NCI-H187 treated with DMSO at 0.1 percent for 48 hours (cell line): ENCODE measurements at places on chromosomes 1 and 21.

- no peak for DNase-seq
These were observed 4.8 kb upstream of the PTCH2 start for GRCh38 chr1:44847845-44848244.

GRCh38 chr1:52142220-52143183 is 613 bp downstream of the ZFYVE9 start:
- no peak for DNase-seq

DNA sequence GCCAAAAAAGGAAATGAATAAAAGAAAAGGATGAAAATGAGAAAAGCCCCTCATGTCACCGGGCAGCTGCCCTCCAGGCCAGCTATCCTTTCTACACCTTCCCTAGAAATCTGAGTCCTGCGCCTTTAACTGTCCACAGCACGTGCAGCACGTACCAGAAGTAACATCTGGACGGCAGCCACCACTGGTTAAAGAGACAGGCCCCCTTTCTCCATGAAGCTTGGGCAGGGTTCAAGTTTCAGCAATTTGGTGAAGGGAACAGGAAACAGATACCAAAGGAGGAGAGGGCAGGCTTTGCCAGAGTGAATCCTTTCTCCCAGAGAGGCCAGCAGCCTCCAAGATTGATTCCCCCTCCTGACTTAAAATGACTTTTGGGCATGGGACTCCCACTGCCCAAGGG is 3.6 kb upstream of the KIAA2013 start:
- no peak for DNase-seq

- DNase-seq = no peak
These were observed 6.4 kb downstream of the HUNK start for GRCh38 chr21:31879241-31879650.

GRCh38 chr1:55073187-55073916 is 34.0 kb downstream of the PCSK9 start:
- peak; percentile 86 for DNase-seq

- no peak for DNase-seq
These were observed 11.9 kb downstream of the PKNOX1 start for GRCh38 chr21:42986125-42986783.

DNA sequence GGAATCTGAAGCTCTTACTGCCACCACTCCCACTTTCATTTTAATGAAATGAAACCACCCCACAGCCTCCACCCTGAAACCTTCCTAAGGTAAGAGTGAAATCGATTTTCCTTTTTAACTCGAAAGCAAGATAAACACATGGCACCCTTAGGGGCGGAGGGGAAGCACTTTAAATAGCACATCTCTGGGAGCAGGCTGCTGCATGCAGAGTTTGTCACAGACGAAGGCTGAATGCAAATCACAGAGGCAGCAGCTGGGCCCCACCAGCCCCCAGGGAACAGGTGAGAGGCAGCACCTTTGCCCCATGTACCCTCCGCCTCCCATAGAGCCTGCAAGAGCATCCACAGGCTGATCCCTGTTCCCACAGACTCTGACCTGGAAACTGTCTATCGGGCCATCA is 60.0 kb upstream of the GRIK3 start:
- DNase-seq = no peak

- DNase-seq = no peak
These were observed 11.3 kb downstream of the EFHD2 start for GRCh38 chr1:15420853-15421465.

DNA sequence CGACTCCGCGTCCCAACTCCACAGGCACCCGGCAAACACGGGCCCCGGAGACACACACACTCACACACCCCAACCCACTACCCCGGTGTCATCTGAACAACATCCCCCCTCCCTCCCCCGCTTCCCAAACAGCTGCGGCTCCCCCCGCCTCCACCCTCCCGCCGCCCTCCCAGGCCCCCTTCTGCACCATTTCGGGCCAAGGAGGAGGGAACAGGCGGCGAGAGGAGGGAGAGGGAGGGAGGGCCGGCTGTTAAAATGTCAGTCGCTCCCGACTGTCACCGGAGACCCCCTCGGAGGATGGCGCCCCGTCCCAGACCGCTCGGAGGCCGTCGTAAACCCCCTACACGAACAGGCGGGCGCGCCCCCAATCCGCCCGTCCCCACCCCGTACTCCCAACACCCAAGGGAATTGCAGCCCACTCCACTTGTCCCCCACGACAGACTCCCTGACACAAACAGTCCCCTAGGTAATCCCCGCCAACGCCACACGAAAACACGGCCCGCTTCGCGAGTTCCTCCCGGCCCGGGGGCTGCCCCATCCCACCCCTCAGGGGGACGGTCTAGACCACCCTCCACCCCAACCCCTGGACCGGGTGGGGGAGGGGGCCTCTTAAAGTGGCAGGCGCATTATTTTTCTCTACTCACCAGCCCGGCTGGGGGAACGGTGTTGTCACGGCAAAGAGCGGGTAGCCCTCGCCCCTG is 583 bp downstream of the MEF2D start:
- DNase-seq = no peak

DNA sequence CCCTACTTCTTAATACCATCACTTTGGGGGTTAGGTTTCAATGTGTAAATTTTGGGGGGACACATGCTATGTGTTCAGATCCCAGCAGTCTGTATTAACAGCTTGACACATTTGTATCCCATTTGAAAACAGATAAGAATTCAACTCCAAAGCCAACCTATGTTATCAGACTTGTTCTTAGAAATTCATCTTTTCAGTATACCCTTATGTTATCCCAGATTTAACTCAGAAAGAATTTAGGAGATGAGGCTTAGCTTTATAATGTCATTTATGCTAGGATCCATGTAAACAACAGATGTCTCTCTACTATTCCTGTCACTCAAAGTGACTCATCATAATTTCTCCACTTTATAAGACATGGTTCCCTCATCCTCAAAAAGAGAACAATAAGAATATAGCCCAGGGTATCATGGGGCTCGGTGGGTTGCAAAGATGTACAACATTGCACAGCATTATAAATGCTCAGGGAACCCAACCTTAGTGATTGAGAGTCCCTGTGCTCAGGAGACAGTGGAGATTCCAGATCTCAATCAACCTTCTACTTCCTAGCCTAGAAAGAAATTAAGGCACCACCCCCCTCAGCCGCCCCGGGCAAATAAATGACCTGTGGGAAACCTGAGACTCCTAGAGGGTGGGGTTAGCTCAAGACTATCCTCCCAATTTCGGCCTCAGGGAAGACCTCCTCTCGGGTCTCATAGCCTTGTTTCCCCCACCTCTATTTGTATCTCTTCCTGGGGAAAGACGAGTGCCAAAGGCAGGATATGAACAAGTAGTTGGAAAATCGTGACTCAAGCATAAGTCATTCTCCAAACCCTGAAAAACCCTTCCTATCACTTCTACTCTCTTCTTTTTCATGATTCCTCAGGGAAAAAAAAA is 265.1 kb upstream of the CAMK1G start:
- no peak for DNase-seq

- no peak for DNase-seq
These were observed 26.7 kb downstream of the DMAP1 start for GRCh38 chr1:44239961-44240371.

GRCh38 chr1:33966346-33967141 is 102.7 kb downstream of the HMGB4 start:
- peak; percentile 14 for DNase-seq

DNA sequence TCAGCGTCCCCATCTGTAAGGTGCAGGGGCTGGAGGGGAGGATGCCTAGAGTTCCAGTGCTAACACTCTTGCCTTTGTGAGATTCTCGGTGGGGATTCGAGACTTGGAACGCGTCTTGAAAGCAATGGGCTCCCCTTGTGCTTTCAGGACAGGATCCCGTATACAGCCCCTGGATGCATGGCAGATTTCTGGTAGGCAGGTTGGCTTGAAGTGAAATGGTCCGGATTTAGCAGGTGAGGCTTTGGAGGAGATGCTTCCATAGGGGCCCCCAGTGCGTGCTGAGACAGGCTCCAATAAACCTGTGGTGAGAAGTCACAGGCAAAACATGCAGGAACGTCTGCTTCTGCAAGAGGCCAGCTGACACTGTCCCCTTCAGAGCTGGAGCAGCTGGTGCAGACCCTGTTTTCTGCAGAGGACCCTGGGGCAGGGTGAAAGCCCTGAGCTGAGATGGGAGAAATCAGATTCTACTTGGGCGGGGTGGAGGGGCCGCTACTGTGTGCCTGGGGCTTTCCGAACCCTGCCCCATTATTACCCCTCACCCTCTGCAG is 270.4 kb downstream of the PTPRU start:
- no peak for DNase-seq

DNA sequence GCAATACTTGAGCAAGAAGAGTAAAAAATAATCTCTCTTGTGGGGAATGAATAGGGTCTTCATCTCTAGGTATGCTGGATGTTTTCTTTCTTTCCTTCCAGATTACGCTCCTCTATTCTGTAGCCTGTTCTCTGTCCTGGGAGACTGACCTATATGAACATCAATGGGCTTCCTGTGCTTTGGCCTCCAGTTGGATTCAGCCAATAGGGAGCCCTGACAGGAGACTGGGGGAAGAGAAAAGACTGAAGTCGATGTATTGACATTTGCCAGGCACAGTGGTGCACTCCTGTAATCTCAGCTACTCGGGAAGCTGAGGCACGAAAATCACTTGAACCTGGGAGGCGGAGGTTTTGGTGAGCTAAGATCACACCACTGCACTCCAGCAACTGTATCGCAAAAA is 17.6 kb downstream of the SEMA6C start:
- no peak for DNase-seq

DNA sequence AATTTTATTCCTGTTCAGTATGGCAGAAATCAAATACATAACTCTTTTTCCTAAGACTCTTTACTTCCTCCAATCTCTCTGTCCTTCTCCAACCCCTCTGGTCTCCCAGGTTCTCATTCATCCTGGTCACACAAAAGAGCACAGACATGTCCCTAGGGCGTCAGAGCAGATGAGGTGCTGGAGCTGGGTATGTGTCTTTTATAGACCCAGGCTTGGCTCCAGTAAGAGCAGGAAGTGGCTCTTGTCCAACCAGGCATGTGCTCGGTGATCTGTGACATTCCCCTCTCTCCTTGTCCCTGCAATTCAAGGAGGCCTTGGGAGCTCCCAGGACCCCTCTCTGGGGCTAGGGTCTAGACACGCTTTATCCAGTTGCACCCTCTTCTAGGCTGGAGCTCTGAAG is 18.0 kb upstream of the LCE2D start:
- no peak for DNase-seq

DNA sequence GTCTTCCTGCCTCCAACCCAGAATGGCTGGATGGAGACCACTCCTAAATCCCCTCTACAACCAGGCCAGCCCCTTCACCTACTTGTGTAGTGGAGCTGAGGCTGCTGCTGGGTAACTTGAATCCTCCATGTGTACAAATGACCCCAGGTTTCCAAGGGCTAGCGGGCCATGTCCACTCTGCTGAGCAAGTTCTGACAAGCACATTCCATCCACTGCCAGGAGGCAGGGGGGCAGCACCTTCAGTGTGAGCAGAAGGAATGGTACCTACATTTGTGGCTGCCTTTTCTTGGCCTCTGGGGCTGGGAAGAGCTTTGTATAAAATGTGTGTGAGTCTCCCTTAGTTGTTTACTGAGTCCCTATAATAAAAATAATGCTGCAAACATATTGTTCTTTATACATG is 14.5 kb downstream of the KIAA0040 start:
- DNase-seq = no peak

GRCh38 chr1:43506233-43506632 is 24.4 kb upstream of the PTPRF start:
- DNase-seq = no peak

- DNase-seq = no peak
These were observed 16.8 kb upstream of the RIPK4 start for GRCh38 chr21:41783476-41784180.

GRCh38 chr1:116921937-116922336 is 12.2 kb downstream of the PTGFRN start:
- DNase-seq = no peak

DNA sequence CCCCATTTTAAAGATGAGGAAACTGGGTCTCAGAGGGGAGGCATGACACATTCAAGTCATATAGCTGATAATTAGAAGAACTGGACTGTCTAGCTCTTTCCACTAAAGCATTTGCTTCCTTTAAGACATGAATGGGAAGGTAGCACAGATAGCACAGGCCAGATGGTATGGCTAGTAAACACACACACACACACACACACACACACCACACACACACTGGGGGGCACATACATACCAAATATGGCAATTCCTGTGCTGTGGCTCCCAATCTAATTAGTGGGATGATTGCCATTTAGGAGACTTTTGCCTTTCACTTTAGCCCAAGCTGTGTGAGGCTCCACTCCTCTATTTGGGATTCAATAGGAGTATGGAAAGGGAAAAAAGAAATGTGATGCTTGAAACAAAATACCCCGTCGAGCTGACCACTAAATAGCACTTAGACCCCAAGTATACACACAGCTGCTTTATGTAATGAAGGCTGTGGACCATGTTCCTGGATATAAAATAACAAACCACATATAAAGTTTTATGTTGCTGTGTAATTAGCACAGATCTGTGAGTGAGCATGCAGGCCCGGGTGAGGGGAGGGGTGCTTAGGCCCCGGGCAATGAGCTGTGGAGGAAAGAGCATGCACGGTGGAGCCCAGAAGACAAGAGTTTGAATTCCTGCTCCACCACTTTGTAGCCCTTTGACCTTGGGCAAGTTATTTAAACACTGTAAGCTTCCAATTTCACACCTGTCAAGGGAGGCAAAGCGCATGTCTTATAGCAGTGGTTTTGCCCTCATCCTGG is 6.8 kb upstream of the TRABD2B start:
- peak; percentile 59 for DNase-seq

- DNase-seq = no peak
These were observed 602.9 kb downstream of the NPHP4 start for GRCh38 chr1:5389101-5389885.
